ENCODE measurements at places on chromosomes 5 and 9.

GRCh38 chr9:130672466-130672865, 8.1 kb downstream of the PRDM12 start:
- no peak for DNase-seq

GRCh38 chr9:14471041-14471440, 157.1 kb upstream of the NFIB start:
- DNase-seq: no peak

DNA sequence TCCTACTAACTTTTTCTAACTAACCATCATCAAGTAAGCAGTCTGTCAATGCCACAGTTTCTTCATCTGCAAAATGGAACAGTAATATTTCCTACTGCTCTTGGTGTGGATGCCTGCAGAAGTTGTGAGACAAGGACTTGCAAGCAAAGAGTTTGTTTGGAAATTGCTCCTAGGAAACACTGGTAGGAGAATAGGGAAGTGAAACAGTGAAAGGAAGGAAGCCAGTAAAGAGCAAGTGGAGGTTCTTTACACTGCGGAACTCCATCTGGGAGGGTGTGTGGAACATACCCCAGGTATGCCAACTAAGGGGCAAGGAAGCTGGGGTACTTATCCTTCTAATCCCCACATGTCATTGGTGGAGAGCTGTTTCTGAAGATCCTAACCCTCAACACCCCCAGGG, 119.9 kb downstream of the FOXD1 start:
- no peak for DNase-seq

- DNase-seq: no peak
Observed at GRCh38 chr9:96391021-96391765, 7.7 kb upstream of the SLC35D2 start.

DNA sequence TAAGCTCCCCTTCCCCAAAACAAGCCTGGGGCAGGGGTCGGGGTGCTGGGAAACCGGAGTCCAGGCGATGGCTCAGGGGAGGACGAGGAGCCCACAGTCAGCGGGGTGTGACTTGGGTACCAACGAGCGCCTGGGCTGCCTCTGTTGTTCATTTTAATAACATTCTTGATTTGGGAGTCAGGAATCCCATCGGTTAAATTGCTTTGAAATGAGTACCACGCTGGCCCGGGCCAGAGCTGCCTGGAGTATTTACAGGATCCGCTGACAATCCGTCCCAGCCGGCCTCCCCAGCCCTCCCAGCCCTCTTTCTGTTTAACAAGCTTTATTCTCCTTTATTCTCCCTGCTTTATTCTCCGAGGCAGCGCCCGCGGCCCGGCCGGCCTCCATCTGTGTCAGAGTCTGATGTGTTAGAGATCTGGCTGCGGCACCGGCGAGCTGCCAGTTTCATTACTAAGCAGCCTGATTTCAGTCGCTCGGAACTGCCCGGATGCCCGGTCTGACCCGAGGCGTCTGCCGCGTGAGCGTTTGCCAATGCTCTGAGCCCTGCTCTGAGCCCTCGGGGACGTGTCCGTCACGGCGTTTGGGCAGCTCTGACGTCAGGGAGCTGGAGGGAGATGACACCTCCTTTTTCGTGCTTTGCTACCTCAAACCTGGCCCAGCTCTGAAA, 16.5 kb upstream of the QRFP start:
- peak; percentile 59 for DNase-seq

GRCh38 chr5:177984584-177985206, 11.3 kb downstream of the PROP1 start:
- no peak for DNase-seq

GRCh38 chr9:118882684-118883083, 486.6 kb downstream of the BRINP1 start:
- no peak for DNase-seq

DNA sequence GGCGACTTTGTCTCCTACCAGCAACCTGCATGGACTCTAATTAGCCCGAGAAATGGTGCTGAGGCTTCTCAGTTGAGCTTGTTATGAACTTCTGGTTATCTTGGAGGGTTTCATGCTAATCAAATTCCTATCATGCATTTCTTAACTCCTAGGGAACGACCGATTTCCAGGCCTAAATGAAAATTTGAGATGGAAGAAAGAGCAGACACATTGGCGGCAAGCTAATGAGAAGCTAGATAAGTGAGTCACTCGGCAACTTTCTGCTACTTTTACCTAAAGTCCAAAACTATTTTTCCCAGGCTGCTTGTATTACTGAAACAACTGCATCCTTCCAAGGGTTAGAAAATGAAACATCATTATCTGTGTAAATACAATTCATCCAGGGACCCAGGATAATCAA, 207.2 kb downstream of the DOCK8 start:
- no peak for DNase-seq

DNA sequence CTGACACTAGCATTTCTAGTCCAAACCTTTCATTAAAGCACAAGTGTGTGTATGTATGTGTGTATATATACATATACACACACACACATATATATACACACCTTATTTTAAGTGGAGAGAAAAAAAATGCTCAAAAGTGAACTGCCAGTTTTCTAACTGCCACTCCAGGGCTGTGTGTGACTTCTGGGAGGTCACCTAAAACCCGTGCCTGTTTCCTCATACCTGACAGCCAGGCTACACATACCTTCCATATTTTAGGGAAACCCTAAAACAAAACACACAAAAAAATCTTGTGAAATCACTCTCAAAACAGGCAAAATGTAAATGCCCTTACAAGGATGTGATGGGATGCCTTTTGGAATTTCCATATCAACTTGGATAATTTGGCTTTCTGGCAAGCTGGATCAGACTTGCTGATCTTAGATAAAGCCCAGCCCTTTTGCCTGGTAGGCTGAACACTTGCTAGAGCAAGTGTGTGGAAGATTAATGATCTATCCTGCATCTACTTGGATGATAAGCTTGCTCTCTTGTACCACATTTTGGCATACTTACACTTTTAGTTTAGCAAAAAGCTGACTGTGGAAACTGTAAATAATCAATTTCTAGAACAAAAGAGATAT, 127.8 kb downstream of the GNAQ start:
- no peak for DNase-seq

DNA sequence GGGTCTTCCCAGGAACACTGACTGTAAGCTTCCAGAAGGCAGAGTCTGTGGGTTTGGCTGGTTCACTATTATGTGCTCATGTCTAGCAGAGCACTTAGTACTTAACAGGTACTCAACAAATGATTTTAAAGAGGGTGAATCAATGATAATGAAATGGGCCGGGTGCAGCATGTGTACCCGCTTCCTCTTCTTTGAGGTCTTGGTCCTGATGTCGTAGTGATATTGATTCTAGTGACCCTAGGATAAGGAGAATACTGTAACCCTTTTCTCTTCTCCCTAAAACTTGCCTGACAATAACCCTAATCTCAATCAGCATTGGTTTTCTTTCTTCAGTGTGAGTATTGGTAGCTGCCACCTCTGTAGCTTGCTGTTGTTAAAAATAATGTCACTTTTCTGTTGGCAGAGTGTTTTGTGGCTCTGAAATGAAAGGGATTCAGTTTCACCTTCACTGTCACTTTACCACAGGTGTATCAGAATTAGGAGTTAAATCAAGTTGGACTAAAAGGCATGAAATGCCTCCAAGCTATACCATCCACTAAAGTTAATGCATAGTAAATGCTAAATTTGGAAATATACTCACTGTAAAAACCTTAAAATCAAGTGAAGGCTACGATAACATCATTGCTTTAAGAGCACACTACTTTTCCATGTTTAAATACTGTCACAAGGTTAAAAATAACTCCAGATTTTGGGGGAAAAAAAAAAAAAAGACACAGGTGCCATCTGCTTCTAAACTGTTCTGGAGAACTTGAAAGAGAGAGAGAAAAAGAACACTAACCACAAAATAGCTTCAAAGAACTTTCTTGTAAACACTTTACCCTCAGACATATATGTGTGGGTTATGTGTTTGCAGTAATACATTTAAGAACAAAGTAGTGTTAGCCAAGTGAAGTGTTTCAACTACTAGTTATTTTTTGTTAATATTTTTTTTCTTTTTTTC, 6.0 kb downstream of the CAMK4 start:
- DNase-seq: no peak

DNA sequence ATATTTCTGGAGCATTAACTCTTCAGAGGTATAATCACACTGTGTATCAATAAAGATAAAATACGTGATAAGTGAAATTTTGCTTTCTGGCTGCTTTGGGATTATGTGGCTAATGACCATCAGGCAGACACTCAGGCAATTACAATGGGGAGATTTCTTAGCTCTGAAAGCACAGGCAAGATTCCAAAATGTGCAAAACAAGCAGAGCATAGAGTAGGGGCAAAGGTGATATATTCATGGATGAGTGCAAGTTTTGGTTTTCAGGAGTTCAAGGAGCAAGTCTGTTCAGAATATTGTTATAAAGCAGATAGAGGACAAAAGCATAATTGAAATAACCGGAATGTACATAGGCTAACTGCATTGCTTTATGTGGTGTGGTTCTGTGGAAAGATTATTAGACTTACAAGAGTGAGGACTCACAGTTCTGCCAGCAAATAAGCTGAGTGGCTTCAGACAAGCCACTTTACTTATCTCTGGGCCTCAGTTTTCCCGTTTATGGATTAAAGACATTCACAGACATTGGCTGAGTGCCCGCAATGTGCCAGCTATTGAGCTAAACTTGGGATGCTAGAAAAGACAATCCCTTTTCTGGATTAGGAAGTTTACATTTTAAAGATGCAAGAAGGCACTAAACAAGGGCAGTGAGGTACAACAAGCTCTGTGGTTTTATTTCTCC, 945.6 kb upstream of the ARRDC3 start:
- no peak for DNase-seq

GRCh38 chr5:78720997-78721396, 72.4 kb upstream of the LHFPL2 start:
- DNase-seq: no peak

DNA sequence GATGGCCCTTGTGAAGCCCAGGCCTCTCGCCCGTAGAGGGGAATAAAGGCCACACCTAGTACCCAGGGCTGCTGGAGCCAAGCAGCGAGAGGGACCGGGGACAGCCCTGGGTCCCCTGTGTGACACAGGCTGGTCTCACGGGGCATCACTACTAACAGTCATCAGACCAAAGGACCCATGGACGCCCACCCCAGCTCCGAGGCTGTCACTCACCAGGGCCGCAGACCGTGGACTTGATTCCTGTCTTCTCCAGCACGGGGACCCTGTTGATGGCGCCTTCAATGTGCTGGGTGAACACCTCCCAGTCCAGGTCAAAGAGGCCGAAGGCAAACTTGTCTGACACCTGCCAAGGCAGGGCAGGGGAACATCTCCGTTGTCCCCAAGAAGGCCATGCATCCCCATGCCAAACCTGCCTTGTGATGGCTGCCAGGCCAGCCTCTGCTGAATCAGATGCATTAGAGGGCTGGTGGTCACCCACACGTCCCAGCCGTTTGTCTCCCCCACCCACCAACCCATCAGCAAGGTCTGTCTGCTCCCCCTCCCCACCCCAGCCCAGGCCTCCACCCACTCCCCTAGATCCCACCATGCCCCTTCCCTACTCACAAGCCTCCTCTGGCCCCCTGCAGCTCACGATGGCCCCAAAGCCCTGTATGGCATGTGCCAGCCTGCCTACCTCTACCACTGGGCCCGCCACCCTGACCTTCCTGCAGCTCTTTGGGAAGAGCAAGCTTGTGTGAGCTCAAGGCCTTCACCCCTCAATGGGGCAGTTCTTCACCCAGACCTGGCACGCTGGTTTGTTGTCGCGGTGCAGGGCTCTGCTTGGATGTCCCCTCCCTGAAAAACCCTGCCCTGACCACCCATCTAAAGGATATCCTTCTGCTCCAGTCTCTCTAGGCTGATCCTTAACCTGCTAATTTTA, 20.8 kb downstream of the SARDH start:
- no peak for DNase-seq

DNA sequence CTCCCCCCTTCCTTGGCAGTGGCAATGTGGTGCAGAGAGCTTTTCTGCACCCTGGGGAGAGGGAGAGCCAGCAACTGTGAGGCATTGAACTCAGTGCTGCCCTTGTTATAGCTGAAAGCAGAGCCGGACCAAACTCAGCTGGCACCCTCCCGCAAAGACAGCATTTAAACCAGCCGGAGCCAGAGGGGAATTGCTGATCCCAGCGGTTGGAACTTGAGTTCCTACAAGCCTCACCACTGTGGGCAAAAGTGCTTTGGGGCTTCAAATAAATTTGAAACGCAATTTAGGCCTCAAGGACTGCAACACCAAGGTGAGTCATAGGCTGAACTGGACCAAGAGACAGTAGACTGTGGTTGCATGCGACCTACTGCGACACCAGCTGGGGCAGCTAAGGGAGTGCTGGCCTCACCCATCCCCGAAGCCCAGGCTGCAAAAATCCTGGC, 207.6 kb upstream of the CDKN2B start:
- DNase-seq: peak; percentile 40

DNA sequence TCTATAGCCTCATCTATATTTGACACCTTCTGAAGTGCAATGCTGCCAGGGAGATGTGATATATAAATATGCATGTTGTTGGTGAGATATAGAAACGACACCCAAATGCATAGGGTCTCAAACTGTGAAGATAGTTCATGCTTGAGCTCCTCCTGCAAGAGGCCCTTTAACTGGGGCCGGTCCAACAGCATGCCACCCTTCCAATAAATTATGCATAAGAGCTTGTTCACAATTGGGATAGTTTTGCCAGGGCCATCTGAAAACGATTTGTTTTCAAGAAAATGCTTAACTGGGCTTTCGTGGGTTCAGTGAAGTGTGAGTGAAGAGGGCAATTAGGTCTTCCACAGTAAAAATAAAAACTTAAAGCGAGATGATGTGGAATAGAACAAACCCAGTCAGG, 424.2 kb upstream of the WWC1 start:
- no peak for DNase-seq

DNA sequence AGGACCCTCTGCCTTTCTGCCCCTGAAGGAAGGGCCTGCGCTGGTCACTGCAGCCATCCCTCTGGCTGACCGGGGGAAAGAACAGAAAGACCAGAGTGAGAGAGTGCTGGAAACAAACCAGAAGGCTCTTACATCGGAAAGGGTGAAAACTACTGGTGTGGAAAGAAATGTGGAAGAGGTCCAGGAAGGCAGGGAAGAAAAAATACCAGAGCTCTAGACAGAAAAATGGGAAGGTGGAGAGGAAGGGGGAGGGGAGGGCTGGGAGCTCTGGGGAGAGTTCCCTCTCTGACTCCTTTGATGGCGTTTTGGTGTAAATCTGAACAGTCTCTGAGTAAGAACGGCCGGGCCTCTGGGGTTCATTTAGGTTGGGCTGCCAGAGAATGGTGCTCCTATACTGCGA, 47.7 kb downstream of the COL23A1 start:
- peak; percentile 11 for DNase-seq

DNA sequence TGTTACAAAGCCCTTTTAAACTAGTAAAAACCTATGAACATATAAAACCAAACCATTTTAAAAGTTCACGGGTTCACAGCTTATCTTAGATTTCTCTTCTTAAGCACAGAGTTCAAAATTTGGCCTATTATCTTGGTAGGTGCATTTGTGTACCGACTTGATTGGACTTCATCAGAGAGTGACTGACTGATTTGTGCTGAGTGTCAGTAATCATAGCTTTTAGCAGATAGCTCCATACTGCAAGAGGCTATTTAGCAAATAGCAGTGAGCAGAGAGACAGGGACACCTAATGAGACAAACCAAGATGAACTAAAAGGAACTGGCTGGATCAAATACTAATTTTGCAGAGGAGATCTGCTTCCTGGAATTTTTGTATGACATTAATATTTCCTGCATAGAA, 274.5 kb downstream of the PRR16 start:
- no peak for DNase-seq

GRCh38 chr9:96587338-96588315, 32.0 kb downstream of the CDC14B start:
- no peak for DNase-seq

Measured in fibroblast of pulmonary artery (primary cell).